ENCODE measurements at places on chromosomes 2 and 18.

GRCh38 chr18:26617151-26617554 is 68.8 kb upstream of the KCTD1 start:
- no peak for DNase-seq

- no peak for DNase-seq
These were observed 112.2 kb upstream of the FZD5 start for GRCh38 chr2:207881902-207882301.

- DNase-seq, result no peak
These were observed 405.0 kb upstream of the SLC39A10 start for GRCh38 chr2:195252018-195252417.

- no peak for DNase-seq
These were observed 48.6 kb downstream of the BCL2L11 start for GRCh38 chr2:111169268-111169667.

DNA sequence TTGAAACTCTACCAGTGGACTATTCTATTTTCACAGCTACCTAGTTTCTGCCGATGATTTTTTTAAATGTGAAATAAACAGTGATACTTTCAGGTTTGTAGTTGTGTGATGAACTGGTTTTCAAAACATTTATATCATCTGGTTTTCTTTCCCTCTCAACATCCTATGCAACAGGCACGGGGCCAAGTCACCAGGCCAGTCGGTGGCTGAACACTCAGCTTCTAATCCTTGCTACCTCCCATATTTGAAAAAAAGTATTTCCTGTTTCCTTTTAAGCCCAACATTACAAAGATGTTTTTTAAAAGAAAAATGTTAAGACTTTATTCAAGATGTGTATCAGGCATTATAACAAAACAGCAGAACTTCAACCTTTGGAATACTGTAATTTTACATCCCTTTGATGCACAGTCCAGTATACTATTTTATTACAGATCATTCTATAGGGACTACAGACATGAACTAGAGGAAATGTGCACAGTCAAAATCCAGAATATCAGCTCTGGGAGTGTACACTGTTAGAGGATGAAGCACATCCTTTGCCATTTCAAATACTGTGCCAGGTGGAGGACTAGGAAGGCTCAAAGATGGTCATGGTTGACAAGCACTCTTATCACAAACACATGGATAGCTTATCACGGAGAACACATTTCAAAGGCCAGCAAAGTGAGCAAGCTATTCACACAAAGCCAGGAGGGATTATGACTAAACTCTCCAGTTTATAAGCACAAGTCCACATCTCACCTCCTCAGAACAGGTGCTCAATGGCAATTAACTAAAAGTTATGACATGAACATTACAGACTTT is 14.6 kb downstream of the MRPL35 start:
- no peak for DNase-seq

DNA sequence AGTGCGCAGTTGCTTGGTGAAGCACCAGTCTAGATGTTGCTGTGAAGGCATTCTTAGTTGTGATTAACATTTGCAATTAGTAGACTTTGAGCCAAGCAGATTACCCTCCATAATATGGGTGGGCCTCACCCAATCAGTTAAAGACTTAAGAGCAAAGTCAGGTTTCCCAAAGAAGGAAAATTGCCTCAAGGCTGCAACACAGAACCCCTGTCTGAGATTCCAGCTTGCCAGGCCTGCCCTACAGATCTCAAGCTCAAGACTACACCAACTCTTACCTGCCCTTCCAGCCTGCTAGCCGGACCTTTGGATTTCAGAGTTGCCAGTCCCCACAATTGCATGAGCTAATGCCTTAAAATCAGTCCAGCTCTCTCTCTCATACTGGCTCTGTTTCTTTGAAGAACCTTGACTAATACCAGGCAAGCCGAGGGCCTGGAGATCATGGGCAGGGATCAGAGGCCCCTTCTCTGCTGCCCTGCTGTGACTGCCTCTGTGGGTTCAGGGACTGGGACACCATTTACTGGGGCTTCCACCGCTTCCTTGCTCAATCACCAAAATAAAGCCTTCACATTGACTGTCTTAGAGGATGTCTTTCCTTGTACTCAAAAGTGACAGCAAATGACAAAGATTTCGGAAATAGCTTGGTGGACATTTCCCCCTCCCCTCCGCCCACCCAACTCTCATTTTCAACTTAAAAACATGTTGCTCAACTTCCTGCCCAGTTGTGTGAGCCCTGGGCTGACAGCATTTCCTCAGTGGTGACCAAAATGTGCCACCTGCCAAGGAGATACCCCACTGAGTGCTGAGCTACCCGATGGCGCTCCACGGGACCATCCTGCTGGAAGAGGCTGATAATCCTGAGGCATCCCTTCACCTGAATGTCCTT is 86.7 kb downstream of the GALNT14 start:
- DNase-seq, result no peak

- no peak for DNase-seq
These were observed 36.2 kb downstream of the WIPF1 start for GRCh38 chr2:174561283-174561971.

GRCh38 chr2:129055242-129055641 is 736.6 kb upstream of the HS6ST1 start:
- DNase-seq, result no peak

DNA sequence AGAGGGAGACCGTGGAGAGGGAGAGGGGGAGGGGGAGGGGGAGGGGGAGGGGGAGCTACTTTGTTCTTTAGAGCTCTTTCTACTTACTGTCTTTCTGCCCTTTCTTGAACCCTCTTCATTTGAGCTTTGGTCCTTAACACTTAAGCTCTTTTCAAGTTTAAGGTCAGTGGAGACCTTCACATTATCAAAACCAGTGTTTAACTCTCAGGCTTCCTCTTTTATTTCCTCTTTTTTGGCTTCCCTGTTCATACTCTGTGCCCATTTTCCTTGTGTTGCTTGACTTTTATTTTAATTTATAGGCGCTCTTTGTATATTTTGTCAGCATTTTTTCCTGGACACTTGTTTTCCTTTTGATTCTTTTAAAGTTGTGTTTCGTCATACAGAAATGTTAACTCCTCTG is 37.1 kb downstream of the ACSL3 start:
- DNase-seq, result no peak

- no peak for DNase-seq
These were observed 225.5 kb downstream of the AGAP1 start for GRCh38 chr2:235719146-235719942.

GRCh38 chr18:79624356-79625170 is 55.0 kb upstream of the CTDP1 start:
- DNase-seq, result no peak

DNA sequence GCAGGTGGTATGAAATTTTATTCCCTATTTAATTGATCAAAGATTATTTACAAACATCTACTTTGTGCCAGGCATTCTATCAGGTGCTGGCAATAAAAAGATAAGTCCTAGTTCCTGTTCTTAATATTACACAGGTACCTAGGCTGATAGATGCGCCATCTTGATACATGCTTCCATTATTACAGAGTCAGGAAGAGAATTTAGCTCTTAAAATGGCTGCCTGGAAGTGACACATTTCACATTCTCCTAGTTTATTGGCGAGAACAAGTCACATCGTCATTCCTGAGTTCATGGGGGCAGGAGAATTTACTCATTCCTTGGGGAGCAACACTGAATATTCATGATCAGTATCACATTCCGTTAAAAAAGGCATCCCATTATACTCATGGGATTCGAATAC is 1.1 kb upstream of the DARS1 start:
- DNase-seq, result no peak

GRCh38 chr18:13522861-13523660 is 203.3 kb downstream of the FAM210A start:
- no peak for DNase-seq

- DNase-seq, result no peak
These were observed 373.4 kb downstream of the TNS1 start for GRCh38 chr2:217629347-217629746.

GRCh38 chr2:63661076-63661475 is 72.3 kb downstream of the MDH1 start:
- DNase-seq, result no peak

GRCh38 chr2:105291981-105292380 is 37.6 kb downstream of the TGFBRAP1 start:
- DNase-seq, result no peak

DNA sequence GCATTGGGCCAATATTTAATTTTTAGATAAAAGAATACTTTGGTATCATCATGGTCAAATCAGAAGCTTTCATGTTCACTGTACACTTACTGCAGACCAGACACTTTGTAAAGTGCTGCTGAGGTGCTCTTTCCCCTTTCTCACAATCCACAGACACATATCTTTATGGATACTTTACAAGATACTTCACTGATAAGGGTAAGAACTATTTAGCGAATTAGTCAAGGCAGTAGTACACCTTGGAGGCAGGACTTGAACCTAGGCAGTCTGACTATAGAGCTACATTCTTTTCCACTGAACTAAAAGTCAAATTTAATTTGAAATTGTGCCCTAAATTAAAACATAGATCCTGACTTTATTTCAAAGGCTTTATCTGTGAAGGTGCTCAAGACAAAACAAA is 60.2 kb downstream of the COBLL1 start:
- DNase-seq, result no peak

GRCh38 chr2:219701847-219702634 is 74.6 kb downstream of the SLC4A3 start:
- no peak for DNase-seq

DNA sequence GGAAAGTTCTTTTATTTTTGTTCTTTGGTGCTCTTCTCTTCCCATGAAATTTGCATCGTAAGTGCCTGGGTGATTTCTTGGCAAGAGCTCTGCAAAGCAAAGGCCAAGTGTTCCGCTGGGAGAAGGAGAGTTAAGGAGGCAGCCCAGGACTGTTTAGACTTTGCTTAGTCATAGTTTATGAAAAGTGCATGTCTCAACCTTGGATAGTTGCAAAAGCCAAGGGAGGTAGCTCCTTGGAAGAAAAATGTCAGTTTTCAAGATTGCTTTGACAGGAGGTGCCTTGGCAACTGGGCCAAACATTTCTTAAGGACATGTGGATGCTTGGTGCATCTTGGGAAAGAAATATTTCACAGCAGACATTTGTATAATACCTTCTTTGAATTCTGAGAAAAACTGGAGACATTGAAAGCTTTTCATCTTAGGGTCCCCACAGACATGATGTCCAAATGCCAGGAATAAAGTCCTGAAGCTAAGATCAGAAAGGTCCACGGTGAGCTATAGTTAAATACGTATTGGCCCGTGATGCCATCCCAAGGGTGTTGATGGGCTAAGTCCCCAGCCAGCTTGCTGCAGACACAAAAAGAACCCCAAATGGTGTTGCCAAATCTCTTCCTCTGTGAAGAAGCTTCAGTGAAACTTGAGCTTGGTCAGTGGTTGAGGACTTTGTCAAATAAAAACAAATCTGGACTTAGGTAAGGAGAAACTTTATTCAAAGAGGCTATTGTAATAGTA is 96.3 kb upstream of the THUMPD2 start:
- DNase-seq, result no peak

DNA sequence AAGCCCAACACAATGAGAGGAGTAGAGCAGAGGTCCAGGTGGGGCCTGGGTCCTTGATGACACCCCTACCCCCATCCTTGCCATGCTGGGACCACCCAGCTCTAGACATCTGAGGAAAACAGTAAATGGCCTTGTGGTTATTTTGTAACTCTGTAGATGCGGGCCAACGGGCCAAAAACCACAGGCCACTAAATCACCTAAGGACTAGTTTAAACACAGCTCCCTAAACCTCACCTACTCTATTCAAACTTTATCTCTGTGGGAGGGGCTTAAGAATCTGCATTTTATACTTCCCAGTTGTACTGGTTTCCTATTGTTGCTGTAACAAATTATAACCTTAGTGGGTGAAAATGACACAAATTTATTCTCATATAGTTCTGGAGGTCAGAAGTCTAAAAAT is 19.0 kb upstream of the SERTAD2 start:
- no peak for DNase-seq

GRCh38 chr2:85635636-85636035 is 19.6 kb downstream of the USP39 start:
- no peak for DNase-seq

DNA sequence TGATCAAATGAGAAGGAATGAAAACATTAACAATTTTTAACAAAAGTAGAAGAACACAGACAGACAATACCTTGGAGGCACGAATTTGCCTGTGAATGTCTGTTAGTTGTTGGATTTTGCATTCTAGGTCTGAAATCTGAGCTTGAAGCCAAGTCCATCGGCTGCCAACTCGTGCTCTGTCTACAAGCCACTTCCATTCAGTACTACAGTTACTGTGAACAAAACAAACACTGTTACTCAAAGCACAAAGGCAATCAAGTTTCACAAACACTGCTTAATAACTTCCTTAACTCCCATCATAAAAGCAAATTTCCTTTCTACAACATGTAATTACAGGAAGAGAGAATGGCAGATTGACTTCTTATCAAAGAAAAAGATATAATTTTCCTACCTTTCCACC is 42.2 kb downstream of the KANSL1L start:
- no peak for DNase-seq

- DNase-seq, result no peak
These were observed 14.1 kb downstream of the MBP start for GRCh38 chr18:77118256-77119090.

DNA sequence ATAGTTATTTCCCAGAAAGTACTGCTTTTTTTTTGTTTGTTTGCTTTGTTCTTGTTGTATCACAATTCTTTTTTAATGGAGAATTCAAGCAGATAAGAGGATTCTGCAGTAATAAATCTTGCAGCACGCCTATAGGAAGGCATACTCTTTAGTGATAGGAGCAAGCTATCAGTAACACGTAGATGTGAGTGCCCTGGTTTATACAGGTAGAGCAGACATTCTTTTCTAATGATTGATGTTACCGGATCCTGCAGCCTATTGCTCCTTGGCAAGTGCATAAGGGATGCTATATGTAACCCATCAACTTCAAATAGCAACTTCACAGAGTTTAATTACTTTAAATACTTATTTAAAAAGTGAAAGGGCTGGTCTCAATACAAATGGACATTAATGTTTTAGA is 834.2 kb upstream of the GCFC2 start:
- no peak for DNase-seq

DNA sequence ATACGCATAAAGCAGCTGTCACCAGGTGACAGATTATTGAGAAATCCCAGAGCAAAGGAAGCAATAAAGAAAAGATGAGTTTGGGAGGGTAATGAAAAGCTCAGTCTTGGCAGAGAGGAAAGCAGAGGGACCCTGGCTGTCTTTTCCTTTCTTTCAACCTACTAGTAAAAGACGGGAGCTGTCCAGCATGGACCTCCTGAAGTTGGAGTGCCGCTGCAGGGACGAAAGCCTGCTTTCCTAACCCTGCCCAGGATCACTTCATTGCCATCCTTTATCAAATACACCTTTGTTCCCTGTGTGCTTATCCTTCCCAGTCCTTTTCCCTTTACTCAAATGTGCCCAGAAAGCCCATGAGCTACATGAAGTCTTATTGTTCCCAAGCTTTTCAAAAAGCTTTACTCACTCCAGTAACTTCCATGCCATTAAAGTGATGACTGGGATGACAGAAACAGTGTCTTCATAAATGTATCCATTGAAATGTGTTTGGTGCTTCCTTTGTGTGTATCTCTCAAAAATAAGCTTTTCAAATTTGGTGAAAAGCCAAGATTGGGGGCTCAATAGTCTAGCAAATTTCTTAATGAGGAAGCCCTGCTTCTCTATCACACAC is 3.7 kb upstream of the SPR start:
- DNase-seq, result no peak

- DNase-seq, result no peak
These were observed 101.3 kb upstream of the SALL3 start for GRCh38 chr18:78878335-78878734.

- no peak for DNase-seq
These were observed 4.5 kb downstream of the RETREG2 start for GRCh38 chr2:219182331-219183150.

GRCh38 chr2:52717836-52718235 is 1049.8 kb upstream of the CHAC2 start:
- no peak for DNase-seq

- no peak for DNase-seq
These were observed 53.9 kb downstream of the NCK2 start for GRCh38 chr2:105798595-105798994.

Measured in GM12892 (cell line).